Hypothalamus (tissue), 51 donors: ENCODE measurements at places on chromosomes 6 and 20.

DNA sequence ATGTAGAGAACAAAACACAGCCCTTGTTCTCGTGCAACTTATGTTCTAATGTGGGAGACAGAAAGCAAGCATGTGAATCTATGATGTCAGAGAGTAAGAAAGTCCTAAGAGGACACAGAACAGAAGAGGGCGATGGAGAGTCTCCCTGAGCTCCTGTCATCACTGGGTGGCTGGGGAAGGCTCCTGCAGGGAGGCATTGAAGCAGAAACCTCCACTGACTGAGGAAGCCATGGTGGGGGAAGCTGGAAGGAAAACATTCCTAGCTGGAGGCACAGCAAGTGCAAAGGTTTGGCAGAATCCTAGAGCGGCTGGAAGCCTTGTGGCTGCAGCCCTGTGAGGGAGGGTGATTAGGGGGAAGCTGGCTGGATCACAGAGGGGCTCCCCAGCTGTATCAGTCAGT, 248.0 kb downstream of the CDH26 start:
- no peak for DNase-seq

DNA sequence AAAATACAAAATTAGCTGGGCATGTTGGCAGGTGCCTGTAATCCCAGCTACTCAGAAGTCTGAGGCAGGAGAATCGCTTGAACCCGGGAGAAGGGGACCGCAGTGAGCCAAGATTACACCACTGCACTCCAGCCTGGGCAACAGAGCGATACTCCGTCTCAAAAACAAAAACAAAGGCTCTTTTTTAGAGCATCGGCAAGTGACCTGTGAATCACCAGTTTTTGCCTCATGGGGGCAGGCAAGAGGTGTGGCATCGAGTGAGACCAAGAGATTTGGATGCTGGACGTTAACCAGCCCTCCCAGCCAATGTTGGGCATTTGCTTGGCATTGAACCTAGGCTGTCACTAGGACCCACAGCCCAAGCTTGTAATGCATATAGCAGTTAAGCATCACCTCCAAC, 14.6 kb upstream of the CDK5RAP1 start:
- DNase-seq, result peak; percentile 22

GRCh38 chr20:40571639-40572038, 117.4 kb downstream of the MAFB start:
- DNase-seq, result no peak

GRCh38 chr6:135358251-135358821, 139.2 kb downstream of the AHI1 start:
- no peak for DNase-seq

- DNase-seq, result no peak
Measured at GRCh38 chr6:105468850-105469249, 66.0 kb upstream of the PREP start.

DNA sequence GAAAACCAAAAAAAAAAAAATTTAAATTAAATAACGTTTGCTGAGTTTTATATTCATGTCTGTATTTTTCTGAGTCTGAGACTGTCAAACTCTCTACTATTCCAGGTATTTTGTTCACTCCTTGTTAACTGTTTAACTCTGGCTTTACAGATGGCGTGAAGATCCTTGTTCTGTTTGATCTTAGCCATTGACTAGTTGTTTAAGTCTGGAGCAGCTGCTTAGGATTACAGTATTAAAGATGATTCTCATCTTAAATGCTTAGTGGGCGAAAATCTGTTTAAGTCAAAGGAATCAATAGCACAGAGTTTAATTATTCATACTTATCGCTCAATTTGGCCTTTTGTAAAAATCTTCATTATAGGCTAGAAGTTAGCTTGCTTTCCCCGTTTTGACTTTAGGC, 2.4 kb downstream of the PHACTR2 start:
- DNase-seq, result no peak

GRCh38 chr6:147712841-147713240, 204.4 kb downstream of the SAMD5 start:
- no peak for DNase-seq

DNA sequence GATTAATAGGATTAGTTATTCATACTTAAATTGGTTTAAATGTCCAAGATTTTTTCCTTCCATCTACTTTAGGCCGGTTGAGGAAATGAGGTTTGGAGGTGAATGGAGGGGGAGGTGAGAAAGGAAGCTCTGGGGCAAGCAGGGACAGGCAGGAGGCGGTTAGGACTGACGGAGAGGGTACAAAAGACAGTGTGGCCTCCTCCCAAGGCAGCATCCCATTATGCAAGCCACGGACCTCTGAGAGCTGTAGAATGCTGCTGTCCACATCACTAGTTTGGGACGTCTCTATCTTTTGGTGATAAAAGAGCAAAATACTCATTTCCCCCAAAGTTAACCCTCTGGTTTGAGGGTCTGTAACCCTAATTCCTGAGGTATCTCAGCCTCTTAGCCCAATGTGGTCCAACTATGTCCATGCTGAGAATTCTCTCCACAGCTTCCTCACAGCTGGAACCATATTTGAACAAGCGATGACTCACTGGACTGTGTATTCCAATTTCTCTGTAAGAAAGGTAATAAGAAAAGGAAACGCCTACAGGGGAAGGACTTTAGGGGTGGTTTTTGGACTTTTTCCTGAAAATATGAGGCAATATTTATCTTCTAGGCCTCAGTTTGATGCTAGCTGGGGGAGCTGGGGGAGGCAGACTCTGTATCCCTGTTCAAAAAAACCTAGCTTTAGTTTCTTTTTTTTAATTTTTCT, 172.2 kb downstream of the TFAP2B start:
- DNase-seq, result no peak

- DNase-seq, result no peak
Measured at GRCh38 chr20:37777012-37777950, 83.5 kb downstream of the CTNNBL1 start.

DNA sequence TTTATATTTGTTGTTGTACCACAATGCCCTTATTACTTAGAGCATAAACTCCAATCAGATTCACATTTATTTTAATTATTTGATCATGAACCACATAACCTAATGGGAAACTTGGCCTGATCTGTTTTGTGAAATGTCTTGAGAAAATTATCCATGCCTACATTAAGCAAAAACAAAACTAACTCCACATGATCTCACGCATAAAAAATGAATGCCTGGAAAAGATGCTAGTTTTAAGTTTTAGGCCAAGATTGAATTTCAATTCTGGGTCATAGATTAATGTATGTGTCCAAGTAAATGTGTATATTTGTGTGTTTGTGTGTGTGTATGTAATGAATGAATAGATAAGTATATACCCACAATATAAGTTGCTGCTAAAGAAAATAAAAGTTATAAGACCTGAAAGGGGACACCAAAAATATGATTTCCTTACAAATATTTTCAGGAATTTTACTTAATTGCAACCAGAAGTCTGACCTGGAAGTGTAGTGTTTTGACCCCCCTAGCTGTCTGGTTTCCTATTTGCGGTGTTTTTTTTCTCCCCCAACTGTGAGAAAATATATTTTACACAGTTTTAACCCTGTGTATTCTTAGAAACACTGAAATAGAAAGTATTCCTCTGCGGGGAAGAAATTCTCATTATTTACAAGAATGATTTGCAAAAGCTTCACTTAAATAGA, 97.2 kb downstream of the JAG1 start:
- DNase-seq, result no peak

DNA sequence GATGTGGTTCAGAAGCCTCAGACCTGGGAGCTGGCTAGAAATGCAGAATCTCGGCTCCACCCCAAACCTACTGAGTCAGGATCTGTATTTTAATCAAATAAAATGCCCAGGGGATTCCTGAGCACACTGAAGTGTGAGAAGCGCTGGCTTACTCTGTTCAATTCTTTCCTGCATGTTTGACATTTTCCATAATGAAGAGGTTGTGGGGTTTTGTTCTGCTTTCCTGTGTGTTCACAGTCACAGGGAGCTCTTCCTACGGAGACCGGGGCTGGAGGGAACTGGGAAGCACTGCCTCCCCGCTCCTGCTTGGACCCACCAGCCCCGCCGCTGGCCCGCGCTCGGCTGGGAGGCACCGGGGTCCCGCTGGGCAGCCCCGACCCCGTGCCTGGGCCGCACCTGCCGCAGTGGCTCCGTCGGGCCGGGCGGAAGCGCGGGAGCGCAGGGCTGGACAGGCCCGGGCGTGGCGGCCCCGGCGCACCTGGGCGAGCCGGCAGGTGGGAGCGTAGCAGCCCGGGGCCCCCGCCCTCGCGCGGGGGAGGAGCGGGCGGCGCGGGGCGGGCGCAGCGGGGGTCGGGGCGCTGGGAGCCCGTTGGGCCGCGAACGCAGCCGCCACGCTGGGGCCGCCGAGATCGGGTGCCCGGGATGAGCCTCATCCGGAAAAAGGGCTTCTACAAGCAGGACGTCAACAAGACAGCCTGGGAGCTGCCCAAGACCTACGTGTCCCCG, at the start of gene MAPK13:
Gene MAPK13, plus strand, starts transcription at position 573 of the 726 bp plus-strand sequence. Its CDS starts 70 bp downstream, at position 643.
- DNase-seq, result no peak

DNA sequence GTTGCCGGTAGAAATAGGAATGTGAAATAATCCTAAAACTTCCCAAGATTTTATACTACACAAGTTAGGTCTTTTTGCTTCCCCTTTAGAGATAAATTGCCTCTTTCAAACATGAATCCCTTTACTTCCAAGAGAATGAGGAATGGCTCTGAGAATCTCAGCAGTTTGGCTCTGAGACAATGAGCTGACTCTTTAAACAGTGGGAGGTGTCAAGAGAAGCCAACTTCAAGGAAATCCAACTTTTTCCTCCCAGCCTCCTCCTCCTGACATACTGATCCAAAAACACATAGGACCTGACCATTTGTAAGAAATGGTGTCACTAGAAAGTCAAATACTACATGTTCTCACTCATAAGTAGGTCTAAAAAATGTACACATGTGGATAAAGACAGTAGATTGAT, 154.2 kb downstream of the ALDH8A1 start:
- DNase-seq, result no peak

DNA sequence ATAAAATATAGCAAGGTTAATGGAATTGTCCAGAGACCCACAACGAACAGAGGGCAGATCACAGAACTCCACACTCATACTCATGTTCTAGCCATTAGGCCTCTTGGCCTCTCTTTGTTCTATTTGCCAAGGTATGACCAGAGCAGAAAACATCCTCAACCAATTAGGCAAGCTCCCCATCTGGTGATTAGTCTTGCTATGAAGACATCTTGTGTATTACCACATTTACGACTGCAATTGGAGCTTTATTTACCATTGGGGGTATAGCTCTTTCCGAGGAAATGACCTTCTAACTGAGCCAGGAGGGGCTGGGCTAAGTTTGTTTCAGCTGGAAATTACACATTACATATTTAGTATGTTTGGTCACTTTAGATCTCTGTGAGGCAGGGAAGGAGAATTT, 593.9 kb downstream of the CD109 start:
- DNase-seq, result no peak

DNA sequence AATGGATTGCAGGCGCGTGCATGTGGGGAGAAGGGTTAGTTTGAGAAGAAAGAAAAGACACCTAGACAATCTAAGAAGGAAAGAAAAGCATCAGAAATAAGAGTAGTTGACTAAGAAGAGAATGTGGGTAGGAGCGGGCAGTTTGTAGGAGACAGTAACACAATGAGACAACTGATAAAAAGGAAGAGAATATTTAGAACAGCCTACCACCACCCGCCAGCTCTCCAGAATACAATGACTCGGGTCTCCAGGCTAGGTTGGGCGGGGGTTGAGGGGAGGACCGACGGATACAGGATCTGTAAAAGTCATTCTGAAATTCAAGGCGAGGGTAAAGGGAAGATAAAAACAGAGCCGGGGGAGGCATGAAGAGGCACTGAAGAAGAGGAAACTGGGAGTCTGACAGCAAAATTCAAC, 712 bp downstream of the ABHD16A start:
- DNase-seq, result no peak

DNA sequence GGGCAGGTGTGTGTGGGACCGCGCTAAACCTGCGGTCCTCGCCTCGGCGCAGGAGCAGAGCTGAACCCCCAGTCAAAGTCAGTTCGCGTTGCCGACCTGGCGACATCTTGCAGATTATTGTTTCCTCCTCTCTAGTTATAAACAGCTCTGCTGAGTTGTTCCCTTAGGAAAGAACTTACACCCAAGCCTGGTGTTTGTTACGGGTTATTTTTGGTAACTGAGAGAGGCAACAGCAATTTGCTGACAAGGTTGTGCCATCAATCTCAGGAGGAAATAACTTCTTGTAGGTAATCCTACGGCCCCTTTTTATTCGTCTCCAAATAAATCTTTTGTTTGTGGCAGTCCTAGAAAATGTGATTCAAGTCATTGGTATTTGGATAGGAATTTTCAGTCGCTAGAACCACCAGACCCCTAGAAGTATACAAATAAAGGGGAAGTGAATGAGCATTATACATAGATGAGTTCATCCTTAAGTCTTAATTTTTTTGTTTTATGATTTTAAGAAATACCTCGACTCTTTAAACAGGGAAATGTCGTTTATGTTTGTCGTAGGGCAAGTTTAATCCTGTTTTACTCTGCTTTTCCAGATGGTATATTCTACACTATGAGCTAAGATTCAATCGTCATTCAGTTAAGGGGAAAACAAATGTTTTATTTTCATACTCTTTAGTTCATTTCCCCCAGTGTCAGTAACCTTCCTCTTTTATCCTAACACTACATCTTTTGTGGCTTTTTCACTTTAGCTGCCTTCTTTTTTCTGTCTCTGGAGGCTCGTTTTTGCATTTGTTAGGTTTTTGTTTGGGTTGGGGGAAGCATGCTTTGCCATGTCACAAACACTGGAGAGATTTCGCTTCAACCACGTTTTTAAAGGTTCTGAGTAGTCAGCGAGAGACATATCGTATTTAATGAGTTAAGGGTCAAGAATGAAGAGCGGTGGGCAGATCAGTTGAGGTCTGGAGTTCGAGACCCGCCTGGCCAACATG, 1.2 kb downstream of the PM20D2 start:
- peak; percentile 48 for DNase-seq

GRCh38 chr20:41167481-41168253, 30.3 kb downstream of the PLCG1 start:
- DNase-seq, result no peak

DNA sequence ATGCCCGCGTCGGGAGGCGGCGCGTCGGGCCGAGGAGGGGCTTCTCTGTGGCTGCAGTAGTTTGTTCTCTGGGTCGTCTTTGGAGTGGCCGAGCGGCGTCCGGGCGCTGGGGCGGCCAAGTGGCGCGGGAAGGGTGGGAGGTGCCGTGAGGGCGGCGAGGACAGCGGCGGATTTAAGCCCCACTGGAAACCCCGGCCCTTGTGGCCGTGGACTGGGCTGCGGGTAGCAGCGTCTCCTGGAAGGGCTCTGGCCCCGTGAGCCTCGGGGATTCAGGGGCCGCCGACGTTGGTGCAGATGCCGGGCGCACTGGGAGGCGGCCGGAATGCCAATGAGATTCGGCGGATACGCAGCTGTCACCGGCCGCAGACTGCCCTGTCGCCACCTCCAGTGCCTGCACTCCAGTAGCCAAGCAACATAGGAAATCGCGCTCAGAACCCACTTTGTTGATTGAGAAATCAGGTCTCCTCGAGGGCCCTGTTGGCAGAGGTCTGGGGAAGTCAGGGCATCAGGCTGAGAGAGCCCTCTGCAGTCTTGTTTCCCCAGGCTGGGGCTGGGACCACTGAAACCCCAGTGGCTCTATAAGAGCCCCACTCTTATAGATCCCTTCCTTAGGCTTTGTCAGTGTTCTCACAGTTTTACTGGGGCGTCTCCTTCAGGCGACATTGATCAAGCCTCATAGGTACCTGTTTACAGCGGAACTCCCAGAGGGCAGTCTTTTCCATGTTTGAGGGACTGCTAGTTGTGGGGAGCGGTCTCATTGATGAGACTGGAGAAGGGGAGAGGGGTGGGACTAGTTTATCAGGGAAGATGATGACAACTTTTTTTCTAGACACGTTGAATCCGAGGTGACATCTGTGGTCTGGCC, 642 bp downstream of the GZF1 start:
- DNase-seq, result peak; percentile 81
